ENCODE measurements at places on chromosomes 7 and 10.

- no peak for DNase-seq
Observed at GRCh38 chr7:137209151-137209817, 134.2 kb downstream of the PTN start.

DNA sequence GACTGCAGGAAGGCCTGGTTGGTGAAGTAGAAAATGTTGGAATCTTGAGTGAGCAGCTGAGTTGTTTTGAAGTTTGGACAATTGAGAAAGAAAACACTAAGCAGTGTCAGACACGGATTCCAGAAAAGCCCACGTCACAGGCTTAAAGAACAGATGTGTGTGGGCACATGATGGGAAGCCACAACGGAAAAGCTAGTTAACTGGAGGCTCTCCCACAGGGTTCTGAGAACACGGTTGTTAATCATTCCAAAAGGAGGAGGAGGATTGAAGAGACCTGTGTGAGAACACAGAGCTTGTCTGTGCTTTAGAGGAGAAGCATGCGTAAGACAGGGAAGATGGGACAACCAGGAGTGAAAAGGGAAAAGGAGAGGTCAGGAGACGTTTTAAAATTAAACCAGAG lies 42.6 kb downstream of the SHH start:
- DNase-seq, result no peak

GRCh38 chr7:43018446-43018845 lies 86.3 kb downstream of the MRPL32 start:
- no peak for DNase-seq

DNA sequence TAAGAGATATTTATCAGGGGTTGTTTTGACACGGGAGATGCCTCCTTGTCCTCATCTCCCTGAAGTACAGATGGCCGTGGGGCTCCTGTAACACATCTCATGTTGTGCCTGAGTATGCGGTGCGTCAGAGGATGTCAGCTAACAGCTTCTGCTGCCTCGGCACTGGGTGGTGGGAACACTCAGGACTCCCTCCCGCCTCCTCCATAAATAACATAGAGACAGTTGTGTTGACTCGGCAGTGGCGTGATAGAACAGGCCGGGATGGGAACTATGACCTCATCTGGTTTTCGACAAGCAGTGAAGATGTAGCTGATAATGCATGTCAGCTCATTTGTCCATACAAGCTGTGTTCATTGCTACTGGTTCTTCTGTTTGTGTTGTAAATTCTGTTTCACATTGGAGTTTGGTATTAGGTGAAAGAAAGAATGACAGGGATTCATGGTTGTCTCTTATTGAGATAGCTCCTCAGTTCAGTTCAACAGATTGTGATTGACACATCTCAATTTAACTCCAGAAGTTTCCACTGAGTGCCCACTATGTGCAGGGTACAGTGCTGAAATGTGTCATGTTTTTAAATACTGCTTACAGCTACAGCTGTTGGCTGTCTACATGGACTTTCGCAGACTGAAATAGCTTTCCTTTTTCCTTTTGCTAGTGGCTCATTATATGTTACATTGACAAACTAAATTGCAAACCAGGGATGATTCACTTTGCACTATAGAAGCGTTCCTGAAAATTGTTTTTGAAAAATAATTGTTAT lies 87.4 kb downstream of the CHN2 start:
- DNase-seq, result no peak

DNA sequence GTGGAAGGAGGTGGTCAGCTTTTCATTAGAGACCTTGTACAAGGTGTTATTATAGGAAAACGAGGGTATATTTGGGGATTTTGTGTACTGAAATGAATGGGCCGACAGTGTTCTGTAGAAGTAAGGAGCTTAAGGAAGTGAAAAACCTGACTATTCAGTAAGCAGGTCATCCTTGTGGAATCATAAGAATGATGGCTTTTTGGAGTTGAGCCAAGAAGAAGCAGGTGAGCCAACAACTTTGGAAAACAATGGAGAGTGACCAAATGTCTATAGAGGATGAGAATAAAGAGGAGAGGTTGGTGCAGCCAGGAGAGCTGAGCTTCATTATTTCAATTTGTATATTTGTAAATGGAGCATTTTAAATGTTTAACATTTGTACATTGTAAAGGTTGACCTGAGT lies 595.7 kb downstream of the CCSER2 start:
- DNase-seq, result no peak

GRCh38 chr10:131946321-131946751 lies 35.4 kb downstream of the BNIP3 start:
- DNase-seq, result no peak

DNA sequence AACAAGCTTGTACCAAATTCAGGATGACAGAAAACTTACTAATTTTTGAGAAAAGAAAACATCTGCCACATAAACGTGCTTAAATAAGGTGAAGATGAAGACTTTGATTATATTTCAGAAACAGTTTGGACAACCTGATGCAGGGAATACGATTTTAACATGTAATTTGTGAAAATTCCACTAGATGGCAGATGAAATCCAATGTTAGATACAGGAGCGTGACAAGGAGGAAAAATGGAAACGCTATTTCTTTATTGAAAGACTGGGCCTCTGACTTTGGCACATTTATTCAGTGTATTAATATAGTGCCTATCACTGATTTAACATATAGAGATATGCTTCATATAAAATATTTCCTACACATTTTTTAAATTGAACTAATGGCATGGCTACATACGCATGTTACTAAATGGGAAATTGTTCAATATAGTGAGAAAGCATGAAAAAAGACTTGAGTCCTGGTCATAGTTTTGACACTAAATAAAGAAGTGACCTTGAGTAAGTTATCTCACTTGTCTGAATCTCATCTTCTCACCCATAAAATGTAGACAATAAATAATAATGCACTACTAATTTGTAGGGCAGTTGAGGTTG lies 60.7 kb downstream of the CD36 start:
- DNase-seq, result no peak

DNA sequence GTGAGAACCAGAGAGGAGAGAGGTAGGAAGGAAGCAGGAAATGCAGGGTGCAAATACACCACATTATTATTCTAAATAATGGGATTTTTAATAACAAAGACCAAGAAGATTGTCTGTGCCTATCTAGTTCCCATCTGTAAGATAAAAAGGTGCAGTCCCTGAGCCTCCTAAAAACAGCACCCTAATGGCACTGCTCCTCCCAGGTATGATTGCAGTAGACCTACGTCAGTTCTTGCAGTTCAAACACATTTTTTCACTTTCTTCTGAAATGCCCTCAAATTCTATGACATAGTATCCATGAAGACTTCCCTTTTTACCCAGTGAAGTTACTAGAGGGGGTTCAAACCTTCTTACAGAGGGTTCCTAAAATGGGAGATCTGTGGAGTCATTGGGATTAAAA lies 70.6 kb downstream of the FIGNL1 start:
- no peak for DNase-seq

Data from stimulated activated CD8-positive, alpha-beta memory T cell treated with anti-CD3 and anti-CD28 coated beads, Interleukin-12 subunit alpha, Interleukin-12 subunit beta, amount 100 ng/mL, for 1 hour (primary cell).